Fibroblast of skin of scalp (primary cell): ENCODE measurements at places on chromosomes 11 and 22.
A peak's percentile ranks its signal among the peaks of the same experiment; 100 is the strongest.

GRCh38 chr11:111561791-111562325 lies 21.3 kb downstream of the LAYN start:
- DNase-seq = peak; percentile 71

- no peak for DNase-seq
Measured at GRCh38 chr11:15236559-15236958, 121.8 kb downstream of the INSC start.

DNA sequence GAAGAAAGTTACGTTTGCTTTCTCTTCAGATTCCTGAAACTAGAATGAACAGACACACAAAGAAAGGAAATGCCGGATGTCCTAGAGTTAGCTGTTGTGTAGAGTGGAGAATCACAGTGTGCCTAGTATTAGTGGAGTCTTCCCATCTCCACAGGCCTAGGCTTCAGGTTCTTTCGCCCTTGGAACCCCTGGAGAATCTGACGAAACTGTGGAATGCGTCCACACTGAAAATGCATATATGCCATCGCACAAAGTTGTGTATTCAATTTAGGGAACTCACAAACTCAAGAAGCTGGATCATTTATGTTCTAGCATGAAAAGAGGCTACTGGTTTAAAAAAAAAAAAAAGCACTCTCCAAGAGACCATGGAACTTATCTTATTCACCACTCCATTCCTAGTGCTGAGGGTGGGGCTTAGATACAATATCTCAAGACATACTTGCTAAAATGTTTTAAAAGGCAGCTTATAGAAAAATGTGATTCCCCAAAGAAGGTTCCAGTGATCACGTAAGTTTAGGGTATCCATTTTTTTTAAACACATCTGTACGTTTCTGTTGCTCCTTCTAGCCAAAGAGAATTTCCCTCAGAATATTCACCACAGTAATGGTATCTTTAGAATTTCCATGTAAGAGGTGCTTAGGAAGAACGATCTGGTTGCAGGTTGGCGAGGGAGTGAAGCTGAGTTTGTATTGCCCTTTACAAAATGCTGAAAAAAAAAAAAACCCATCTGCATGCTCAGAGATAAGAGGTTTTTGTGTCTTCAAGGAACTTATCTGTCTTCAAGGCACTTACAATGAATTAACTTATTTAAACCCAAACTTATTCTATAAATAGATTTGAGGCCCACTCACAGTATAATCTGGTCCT lies 20.0 kb downstream of the MAML2 start:
- no peak for DNase-seq

DNA sequence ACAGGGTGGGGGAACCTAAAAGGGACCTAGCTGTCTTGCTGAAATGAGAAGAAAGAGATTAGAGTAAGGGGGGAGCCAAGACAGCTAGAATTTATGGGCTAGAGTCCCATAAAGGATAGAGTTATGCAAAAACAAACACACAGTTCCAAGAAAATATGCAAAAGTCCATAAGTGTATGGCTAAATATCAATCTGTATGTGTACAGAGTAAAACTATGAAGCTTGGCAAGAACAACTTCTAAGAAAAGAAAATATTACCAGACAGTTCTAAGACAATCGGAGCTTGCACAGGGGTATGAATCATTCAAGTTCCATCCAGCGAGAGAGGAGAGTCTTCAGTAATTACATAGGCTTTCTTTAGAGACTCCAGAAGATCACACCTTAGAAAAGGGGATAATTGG lies 41.8 kb downstream of the GDPD4 start:
- DNase-seq = peak; percentile 64

- DNase-seq = no peak
Measured at GRCh38 chr22:42022162-42022847, 23.7 kb downstream of the WBP2NL start.

DNA sequence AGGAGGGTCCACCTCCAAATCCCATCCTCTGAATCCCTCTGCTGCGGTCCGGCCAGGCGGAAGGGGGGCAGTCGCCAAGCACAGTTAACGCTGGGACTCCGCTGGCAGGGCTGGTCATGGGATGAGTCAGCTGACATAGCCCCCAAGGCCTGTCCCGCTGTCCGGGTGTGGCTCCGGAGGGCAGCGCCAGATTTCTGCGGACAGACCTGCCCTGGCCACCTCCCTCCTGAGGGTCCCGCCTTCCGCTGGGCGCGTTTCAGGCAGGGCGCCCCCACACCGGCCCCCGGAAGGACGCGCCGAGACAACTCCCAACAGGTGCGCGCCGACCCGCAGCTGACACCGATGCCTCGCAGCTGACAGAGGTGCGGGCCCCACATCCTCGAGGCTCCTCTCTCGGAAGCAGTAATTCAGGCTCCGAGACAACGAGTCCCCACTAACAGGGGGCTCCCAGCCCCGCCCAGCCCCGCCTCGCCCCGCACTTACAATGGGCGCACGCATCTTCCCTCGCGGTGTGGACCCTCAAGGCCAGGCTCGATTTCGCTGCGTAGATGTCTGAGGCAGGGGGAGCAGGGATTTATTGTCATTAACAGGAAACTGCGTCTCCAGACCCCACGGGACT lies 607 bp downstream of the PLAAT3 start:
- DNase-seq = no peak

DNA sequence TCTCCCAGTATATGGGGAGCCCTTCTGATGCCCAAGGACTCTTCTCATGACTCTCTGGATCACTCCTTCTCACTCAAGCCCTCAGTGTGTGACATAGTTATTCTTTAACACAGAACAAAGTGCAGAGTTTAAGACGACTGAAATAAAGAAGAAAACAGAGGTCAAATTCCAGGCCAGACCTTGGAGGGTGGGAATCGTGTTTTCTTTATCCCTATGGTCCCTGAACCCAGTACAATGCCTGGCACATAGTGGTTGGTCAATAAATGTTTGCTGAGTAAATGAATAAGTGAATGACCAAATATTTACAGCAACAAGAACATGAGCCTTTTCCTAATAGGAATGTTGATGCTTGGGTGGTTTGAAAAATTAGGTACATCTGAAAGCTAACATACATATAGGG lies 28.8 kb downstream of the VSTM5 start:
- no peak for DNase-seq

GRCh38 chr11:33847251-33847650 lies 44.6 kb downstream of the LMO2 start:
- DNase-seq = peak; percentile 8
